ENCODE measurements at places on chromosomes 3 and 15.

- DNase-seq: peak; percentile 14
Measured at GRCh38 chr15:77186594-77187011, 115.7 kb upstream of the TSPAN3 start.

DNA sequence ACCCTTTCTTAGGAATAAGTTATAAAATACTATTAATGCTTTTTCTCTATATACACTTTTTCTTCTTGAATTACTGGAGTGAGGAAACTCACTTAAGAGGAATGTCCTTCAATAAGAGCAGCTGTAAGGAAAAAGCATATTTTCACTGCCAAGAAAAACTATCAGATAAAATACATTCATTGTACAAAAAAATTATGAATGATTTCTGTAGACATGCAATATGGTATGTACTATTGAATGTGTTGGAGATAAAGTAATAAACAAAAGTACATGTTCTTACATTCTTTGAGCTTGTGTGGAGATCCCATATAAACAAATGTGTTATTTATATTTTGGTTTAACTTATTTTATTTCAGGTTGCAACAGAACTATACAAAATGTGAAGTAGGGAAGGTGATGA is 241.0 kb upstream of the ZNF717 start:
- no peak for DNase-seq

GRCh38 chr15:70101459-70102113 is 3.9 kb upstream of the TLE3 start:
- no peak for DNase-seq

- no peak for DNase-seq
Measured at GRCh38 chr3:61948699-61949305, 387.4 kb downstream of the PTPRG start.

DNA sequence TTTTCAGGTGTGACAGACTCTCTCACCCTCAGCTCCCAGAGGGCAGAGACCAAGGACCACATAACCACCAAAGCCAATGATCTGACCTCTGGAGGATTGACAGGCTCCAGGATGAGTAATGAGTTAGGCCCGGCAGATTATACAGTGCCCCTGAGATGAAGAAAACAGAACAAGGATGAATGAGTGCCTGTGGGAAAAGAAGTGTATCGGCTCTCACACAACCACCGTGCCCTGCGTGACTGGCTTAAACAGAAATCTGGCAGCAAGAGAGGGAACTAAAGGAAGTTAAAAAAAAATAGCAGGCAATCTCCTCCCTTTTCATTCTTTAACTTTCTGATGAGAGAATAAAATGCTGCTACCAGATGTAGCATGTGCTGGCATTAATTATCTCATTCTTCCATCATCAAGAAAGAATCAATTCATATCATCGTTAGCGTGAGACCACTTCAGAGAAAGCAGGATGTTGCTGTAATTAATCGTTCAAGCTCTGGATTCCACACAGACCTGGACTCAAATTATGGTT is 227.5 kb upstream of the COL8A1 start:
- no peak for DNase-seq
